ENCODE measurements at places on chromosomes 13 and 19.

GRCh38 chr19:29531458-29532025 is 5.7 kb downstream of the VSTM2B start:
- DNase-seq = no peak

DNA sequence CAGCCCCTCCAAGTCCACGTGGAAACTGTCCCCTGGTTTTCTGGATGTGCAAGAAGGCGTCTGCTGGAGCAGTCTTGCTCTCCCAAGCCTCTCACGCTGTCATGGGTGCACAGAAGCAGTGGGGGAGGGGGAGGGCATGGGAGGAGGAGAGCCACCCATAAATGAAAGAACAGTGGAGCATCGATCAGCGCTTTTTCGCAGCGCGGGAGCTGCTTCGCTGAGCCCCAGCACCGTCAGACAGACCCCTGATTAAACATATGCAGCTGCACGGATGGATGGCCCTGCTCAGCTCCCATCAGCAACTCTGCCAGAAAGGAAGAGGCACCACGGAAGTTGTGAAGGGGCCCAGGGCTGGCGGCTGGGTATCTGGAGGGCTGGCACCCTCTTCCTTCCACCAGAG is 264.9 kb downstream of the UQCRFS1 start:
- no peak for DNase-seq

DNA sequence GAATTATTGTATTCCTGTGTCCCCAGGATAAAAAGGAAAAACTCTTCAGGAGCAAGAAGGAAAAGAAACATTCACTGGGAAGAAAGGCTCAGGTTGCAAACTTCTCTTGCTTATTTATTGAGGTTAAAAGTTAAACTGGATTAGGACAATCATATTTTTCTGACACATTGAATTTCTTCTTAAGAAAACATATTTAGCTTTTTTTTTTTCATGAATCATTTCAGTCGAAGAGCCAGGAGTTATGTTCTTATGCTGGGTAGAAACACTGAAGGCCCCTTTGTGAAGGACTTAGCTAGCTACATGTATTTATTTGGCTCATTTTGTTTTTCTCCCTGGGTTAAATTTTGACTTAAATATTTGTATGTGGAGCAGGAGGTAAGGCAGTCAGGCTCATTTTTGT is 434.0 kb downstream of the KLF5 start:
- no peak for DNase-seq

DNA sequence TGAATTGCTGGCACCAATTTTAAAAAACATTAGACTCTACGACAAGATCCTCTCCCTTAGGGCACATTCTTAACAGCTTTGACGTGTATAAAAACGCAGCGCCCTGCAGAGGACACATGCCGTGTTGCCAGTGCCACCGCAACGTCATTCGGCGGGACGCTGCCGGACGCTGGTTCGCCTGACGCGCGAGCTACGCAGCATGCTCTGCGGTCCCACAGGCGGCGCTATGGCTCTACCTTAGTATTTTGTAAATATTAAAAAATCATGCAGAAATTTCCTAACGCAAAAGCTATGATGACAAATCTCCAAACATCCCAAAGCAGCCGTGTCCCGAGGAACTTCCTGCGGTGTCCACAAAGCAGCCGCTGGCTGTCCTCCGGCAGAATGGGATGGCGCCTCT is 4.2 kb upstream of the ADPRHL1 start:
- DNase-seq = no peak

GRCh38 chr13:42152495-42152894 is 104.0 kb downstream of the DGKH start:
- no peak for DNase-seq

- no peak for DNase-seq
Observed at GRCh38 chr13:51267622-51268021, 45.4 kb downstream of the FAM124A start.
